Vagina (tissue), 2 donors: ENCODE measurements at places on chromosomes 13 and 19.

DNA sequence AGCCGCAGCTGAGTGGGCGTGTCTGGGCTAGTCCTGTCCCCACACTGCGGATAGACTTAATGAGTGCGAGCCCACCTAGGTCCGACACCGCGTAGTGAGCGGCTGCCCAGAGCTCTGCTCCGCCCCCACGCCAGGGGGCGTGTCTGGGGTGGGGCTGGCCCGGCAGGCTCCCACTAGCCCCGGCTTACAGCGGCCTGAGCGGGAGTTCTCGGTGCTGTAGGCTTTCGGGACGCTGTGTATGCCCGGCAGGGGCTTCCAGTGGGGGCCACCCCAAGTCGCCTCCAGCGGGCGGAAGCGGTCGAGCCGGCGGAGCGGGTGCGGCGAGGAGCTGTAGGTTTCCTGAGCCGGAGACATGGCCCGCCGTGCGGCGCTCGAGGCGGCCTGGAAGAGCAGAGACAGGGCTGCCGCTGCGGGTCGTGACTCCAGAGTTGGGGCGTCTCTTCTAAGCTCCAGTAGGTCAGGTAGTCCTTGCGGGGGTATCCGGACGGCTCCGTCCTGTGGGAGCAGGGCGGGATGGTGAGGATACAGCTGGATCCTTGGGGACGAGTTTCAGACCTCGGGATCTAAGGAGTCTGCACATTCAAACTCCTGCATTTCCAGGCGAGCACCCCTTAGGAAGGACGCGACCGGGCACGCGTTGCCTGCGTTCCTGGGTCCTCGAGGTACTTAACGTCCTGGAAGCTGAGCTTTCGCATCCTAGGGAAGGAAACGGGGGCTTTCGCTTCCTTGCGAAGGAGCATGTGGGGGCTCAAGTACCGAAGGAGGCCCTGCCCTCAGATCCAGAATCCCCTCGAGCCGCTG, 1.2 kb downstream of the CGB7 start:
- no peak for DNase-seq

DNA sequence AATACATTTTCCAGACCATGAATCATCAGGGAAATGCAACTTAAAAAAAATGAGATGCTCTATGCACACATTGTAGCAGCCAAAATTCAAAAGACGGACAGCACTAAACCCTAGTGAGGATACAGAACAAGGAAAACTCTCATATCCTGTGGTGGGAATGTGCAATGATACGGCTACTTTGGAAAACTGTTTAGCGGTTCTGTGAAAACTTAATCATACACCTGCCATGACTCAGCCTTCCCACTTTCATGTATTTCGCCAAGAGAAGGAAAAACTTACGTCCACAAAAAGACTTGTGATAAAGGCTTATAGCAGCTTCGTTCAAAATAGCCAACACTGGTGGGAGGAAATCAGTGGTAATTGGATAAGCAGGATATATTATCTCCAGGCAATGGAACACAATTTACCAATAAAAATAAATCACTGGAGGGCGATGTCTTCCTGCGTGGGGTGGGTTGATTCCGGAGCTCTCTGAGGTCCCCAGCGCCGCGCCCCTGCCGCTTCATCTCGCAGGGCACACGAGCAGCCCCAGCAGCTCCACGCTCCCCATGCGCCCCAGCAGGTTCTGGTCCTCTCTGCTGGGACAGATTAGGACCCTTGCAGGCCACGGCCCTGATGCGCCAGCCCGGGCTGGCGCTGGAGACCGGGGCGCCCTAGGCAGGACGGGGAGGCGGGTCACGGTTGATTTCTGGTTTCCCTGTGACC, 97.2 kb upstream of the ARHGEF7 start:
- no peak for DNase-seq

DNA sequence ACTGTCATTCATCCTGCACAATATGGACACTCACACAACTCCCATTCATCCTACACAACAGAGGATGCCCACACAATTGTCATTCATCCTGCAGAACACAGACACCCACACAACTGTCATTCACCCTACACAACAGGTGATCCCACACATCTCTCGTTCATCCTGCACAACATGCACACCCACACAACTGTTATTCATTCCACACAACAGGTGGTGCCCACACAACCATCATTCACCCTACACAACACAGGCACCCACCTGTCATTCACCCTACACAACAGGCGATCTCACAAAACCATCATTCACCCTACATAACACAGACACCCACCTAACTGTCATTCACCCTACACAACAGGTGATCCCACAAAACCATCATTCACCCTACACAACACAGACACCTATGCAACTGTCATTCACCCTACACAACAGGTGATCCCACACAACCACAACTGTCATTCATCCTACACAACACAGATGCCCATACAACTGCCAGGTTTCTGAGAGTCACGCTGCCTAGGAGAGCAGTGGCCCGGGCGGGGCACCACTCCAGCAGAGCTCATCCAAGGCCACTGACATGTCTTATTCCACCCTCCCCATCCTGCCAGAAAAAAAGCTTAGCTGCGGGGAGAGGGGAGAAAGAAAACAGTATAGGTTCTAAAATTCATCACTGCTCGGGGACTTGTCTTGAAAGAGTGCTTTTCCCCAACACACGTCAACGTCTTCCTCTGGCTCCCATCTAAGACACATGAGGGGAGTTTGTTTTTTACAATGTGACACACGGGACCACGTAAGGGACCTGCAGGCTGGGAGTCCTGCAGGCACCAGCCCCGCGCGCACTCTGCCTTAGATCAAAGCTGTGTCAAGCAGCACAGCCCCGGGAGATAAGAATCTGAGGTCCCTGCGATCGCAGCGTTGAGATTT, 44.0 kb downstream of the KLF2 start:
- DNase-seq = no peak

GRCh38 chr13:20702915-20703779, at the start of gene IL17D:
Gene IL17D, plus strand, starts transcription at chr13:20703699. Its CDS starts 303 bp downstream, at chr13:20704002.
- no peak for DNase-seq

DNA sequence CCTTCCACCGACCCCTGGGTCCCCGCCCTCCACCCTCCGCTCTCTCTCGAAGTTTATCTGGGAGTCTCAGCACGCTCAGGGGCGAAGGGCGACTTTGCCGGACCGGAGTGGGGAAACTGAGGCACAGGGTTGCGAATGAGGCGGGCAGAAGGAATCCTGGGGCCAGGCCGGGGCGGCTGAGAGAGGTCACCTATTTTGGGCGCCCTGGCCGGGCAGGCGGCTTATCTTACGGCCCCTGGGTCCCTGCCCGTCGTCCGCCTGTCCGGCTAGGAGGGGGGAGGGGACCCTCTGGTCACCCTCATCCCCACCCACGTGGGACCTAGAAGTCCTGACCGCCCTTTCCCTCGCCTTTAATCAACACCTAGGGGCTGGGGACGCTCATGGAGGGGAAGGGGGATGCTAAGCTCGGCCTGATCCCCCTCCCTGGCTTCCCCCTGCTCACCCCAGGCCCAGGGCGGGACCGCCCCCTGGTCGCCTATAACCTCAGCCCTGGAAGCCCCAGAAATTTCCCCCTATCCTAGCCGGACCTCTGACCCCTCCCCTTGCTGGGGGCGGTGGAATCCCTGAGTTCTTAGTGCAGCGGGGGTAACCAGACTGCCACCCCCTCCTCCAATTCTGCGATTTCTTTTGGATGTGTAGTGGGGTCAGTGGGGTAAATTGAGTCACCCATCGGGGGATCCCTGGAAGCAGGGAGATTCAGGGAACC, 556 bp downstream of the TRIP10 start:
- no peak for DNase-seq

DNA sequence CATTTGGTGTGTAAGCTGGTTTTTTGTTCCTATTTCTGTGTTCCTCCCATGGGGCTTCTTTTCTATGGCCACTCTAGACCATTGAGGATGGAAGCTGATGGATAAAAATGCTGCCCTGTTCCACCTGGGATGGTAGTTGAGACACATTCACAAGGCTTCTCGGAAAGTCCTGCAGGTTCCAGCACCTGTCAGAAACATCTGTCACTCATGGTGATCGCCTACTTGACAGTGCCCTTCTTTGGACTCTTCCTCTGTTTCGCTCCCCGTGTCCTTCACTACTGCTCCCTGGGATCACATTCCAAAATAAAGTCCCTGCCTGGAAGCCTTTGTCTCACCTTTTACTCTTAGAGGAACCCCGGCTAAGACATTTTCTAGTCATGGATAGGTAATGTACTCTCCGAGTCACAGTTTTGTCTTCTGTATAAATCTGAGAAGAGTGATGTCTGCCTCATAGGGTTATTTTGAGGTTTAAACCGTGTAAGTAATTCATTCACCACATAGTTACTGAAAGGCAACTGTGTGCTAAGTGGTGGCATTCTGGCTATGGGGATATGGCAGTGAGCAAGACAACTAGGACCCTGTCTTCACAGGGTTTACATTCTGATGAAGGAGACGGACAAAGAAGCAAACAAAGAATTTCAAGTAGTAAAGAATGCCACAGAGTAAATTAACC, 21.0 kb downstream of the UBAC2 start:
- no peak for DNase-seq

- DNase-seq = no peak
Observed at GRCh38 chr19:49592486-49593232, 1.7 kb downstream of the PRR12 start.

- DNase-seq = no peak
Observed at GRCh38 chr13:42498521-42498920, 75.4 kb upstream of the TNFSF11 start.

GRCh38 chr13:93217721-93218261, 8.8 kb upstream of the GPC6 start:
- no peak for DNase-seq

GRCh38 chr19:32219881-32220472, 125.4 kb upstream of the ZNF507 start:
- peak; percentile 65 for DNase-seq

GRCh38 chr19:11035441-11036377, 53.6 kb upstream of the LDLR start:
- DNase-seq = no peak

- no peak for DNase-seq
Observed at GRCh38 chr19:6069268-6069791, 41.0 kb downstream of the RFX2 start.

- DNase-seq = no peak
Observed at GRCh38 chr13:58994777-58995176, 1169.0 kb downstream of the DIAPH3 start.

GRCh38 chr19:41626877-41627276, at the start of gene CEACAM4:
Gene CEACAM4, minus strand, starts transcription at chr19:41627074. Its CDS starts 111 bp downstream, at chr19:41626963.
- peak; percentile 47 for DNase-seq

DNA sequence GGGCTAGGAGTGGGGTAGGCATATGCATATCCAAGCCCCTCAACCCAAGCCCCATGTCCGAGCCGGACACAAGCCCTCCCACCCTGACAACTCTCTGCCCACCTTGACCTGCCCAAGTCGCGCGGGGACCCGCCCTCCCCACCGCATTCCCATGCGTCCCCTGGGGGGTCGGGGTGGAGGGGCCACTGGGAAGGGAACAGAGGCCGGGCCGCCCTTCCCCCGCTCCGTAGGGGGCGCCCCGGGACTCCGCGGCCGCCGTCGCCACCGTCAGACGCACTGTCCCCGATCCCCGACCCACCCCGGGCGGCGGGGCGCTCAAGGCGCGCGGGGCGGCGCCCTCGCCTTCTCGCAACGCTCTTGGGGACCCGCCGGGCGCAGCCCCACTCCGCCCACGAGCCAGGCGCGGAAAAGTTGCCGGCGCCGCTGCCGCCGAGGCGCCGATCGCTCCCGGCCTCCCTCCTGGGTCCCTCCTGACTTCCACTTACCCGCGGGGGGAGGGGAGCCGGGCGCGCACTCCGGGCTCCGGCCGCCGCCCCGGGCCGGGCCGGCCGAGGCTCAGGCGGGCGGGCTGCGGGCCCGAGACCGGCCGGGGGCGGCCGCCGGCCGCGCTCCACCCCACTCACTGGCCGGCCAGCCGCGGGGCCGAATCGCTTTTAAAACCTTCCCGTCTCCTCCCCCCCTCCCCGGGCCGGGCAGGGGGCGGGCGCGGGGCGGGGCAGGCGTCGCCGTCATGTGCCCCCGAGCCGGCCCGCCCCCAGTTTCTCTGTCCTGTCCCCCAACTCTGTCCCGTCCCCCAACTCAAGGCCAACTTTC, 34.4 kb upstream of the NANOS3 start:
- DNase-seq = no peak

- DNase-seq = no peak
Observed at GRCh38 chr19:3855320-3855719, 13.5 kb downstream of the ZFR2 start.

- DNase-seq = no peak
Observed at GRCh38 chr13:46866150-46866549, 30.7 kb downstream of the HTR2A start.

DNA sequence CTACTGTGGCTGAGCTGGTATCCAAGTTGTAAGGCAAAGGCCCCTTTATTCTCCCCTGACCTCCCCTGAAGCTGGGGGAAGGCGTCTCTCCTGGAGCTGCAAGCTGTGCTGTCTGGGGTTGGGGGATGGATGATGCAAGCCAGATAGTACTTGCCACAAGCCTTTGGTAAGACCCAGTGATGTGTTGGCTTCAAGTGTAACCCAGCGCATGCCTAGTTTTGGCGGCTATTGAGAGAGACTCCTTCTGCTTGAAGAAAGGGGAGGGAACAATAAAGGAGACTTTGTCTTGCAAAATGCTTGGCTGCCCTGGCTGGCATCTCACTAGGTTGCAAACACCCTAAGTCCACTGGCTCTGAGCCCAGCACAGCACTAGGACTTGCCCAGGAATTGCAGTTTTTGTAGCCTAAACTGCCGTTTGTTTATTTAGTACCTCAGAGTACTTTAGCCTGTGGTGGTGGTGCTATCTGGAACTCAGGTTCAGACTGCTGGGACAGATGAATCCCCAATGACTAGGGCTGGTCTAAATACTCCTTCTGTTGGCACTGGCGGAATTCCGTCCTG, 108.2 kb downstream of the TNFSF13B start:
- DNase-seq = no peak

DNA sequence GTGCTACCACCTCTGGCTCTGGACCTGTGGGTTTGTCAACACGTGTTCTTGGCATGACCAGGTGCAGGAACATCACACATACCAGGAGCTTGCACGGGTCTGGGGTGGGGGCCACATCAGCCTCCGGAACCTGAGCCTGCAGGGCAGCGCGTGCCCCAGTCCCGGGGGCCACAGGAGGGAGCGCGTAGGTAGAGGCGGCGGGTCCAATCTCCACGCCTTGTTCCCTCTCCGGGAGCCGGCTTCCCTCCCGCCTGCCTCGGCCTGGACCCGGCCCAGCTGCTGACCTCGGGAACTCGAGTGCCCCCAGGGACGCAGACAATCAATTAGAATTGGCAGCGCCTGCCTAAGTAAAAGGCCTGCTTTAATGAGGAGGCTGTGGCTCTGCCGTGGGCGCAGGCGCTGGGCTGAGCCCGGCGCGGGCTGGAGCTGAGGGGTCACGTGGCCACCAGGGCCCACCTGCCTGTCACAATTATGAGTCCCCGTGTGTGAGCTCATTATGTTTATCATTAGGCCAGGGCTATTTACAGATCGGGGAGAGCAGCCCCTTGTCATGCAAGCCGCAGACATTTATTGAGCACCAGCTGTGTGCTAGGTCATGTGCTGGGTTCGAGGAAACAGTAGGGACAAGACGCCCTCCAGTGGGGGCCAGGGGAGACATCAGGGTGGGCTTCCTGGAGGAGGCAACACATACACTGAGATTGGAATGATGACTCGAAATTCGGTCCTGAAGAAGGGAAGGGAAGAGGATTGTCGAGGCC, 32.2 kb upstream of the TNFAIP8L1 start:
- DNase-seq = no peak
